ENCODE measurements at places on chromosomes 7 and 10.
A peak's percentile ranks its signal among the peaks of the same experiment; 100 is the strongest.

DNA sequence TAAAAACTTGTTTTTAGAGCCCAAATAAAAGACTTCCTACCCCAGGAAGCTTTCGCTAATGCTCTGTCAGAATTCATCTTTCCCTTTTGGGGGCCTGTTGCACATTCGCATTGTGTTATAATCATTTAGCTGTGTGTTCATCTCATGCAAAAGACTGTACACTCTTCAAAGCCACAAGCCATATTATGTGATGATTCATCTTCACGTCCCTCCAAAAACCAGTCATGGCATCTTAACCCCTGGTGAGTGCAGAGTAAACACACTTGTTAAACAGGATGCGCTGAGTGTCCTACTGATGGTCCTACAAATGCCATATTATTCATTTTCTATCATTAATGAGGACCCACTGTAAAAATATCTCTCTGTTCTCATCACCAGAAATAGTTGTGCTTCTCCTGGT lies 235.4 kb downstream of the KIAA1217 start:
- no peak for DNase-seq

DNA sequence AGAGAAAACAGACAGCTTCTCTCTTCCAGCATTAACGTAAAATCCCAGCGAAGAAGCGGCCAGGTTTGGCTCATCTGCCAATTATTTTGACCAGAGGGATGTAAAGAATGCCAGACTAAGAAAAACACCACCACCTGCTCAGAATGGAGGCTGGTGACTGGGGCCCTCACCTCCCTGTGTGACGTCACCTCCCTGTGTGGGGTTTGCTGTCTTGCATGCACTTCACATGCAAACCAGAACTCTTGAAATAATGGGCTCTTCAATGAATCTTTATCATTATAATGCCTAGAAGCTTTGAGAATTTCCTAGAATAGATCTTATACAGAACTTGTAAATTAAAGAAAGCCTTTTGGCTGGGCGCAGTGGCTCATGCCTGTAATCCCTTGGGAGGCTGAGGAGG lies 101.8 kb upstream of the WAC start:
- DNase-seq: no peak

GRCh38 chr7:31835471-31835870 lies 148.5 kb downstream of the PPP1R17 start:
- no peak for DNase-seq

GRCh38 chr7:110347081-110347480 lies 743.8 kb upstream of the LRRN3 start:
- DNase-seq: no peak

DNA sequence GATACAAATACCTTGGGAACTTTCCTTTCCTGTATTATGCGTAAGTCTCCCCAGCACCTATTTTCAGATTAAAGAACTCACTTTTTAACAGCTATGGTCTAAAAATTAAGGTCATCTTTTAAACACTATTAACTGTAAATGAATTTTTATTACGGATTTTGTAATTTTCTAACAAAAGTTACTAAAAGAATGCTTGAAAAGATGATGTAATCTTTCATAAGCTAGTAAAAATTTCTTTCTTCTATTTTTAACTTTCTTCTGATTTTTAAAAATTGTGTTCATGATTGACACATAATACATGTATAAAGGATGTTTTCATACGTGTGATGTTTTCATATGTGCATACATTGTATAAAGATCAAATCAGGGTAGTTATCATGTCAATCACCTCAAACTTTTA lies 291.2 kb upstream of the MBL2 start:
- DNase-seq: no peak

- peak; percentile 5 for DNase-seq
These were observed 100.3 kb upstream of the CPXM2 start for GRCh38 chr10:123991611-123992570.

DNA sequence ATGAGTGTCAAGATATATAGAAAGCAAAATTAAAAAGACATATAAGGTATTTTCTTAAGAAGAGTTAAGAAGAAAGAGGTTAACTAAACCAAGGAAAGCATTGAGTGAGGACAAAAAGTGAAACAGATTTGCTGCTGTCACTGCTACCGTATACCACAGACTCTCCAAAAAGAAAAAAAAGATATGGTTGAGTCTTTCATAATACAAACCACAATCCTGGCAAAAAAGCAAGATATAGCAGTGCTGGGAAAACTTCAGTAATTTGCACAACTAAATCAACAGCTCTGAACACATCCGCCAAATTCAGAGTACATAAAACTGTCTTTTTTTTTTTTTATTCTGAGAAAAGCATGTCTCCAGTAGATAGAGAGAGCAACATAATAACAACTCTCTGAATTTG lies 114.7 kb downstream of the ETV1 start:
- DNase-seq: no peak

GRCh38 chr7:115024276-115024675 lies 102.4 kb downstream of the MDFIC start:
- DNase-seq: no peak

DNA sequence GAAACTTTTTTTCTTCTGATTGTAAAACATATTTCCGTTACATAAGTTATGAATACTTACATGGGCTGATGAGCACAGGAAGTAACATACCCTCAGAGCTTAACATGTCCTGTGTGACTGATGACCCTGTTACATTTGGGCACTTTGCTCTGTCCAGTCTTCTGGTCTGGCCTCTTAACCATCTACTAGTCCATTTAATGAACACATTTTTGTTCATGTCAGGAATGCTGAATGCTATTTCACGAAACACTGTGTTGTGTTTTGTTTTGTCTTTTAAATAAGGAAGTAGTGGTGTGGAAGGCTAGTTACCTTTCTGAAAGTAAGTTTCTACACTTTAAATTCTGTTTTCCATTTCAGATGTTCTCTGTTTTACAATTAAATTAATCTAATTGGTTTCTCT lies 77.7 kb downstream of the RBM33 start:
- no peak for DNase-seq

- no peak for DNase-seq
These were observed 29.8 kb downstream of the COL28A1 start for GRCh38 chr7:7505915-7506314.

DNA sequence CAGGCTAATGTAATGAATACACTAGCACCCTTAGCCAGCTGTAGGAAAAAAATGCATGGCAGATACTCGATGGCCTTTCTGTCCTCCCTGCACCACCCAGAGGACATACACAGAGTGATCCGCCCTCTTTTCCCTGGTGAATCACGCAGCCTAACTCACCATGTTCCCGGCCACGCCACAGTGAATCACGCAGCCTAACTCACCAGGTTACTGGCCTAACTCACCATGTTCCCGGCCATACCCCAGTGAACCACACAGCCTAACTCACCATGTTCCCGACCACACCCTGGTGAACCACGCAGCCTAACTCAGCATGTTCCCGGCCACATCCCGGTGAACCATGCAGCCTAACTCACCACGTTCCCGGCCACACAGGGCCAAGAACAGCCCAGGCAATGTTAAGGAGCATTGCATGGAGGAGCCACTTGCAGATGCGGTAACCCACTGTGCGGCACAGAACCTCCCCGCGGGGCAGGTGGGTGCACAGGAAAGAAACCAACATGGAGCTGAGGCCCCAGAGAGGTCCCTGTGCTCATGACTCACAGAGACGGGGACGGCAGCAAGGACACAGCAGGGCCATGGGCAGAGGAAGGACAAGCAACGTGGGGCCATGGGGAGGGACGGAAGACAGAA lies 508.5 kb downstream of the DNAJB6 start:
- no peak for DNase-seq

- no peak for DNase-seq
These were observed 5.0 kb downstream of the NDST2 start for GRCh38 chr10:73806176-73806950.

DNA sequence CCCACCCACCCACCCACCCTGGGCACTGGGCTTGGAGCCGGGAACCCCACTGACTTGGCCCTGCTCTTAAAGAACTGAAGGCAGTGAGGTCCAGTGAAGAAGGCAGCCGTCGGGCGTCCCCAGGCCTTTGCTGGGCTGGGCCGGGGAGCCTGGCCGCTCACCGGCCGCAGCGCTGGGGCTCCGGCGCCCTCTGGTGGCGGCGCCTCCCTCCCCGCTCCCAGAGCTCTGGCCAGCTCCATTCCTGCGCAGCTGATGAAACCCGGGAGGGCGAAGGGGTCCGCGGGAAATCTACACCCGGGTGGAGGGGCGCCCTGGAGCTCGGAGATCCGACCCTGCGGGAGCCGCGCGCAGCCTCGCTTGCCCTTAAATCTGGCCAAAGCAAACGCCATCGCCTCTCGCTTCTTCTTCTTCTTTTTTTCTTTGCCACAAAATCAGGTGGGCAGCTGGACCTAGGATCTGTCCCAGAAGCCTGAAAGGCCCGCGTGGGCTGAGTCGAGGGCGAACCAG lies 1.7 kb upstream of the CXCL12 start:
- peak; percentile 85 for DNase-seq

GRCh38 chr10:78471326-78471722 lies 437.7 kb downstream of the RPS24 start:
- peak; percentile 7 for DNase-seq
